Left colon (tissue), 2 donors: ENCODE measurements at places on chromosomes 2 and 18. TPM values are rescaled to one million over a fixed set of nuclear protein-coding genes. Genes with fewer than 3 reads are reported as not detected.

- no peak for DNase-seq
These were observed 144.0 kb downstream of the EML6 start for GRCh38 chr2:54867457-54867856.

DNA sequence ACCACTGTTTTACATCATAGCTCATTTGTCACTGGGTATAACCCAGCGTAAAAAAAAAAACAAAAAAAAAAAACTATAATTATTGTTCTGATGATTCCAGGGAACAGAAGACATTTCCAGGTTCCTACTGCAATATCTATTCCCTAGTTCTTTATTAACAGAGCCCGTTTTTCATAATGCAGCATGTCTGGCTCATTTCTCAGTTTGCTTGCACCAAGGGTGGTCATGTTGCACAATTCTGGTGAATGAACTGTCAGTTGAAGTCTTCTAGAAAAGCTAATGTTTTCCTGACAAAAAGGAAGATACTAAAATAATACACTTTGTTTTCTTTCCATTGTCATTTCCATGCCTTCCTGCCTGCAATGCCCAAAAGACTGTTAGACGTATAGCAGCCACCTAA, 180.1 kb downstream of the RDH14 start:
- no peak for DNase-seq

- DNase-seq, result no peak
These were observed 42.0 kb downstream of the SP140 start for GRCh38 chr2:230267556-230267955.

Gene LTBP1
- 21.2 TPM for total RNA-seq

- DNase-seq, result no peak
These were observed 140.5 kb downstream of the TPO start for GRCh38 chr2:1553671-1554295.

Gene AKAIN1
- total RNA-seq, result not detected

DNA sequence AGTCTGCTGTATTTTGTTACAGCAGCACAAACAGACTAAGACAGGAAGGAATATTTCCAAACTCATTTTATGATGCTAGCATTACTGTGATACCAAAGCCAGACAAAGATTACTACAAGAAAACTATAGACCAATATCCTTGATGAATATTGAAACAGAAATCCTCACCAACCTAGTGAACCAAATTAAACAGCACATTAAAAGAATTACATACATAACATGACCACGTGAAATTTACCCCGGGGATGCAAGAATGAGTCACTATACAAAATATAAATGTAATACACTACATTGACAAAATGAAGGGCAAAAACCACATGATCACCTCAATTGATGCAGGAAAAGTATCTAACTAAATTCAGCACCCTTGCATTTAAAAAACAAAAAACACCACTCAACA, 112.6 kb downstream of the CHN1 start:
- DNase-seq, result no peak
